ENCODE measurements at places on chromosomes 6 and 20.

GRCh38 chr6:692858-693722 lies at the start of gene EXOC2:
Gene EXOC2 (minus strand): TSS chr6:693139. CDS start chr6:637818, 55,321 bp downstream.
- DNase-seq, result peak; percentile 18

- DNase-seq, result no peak
Observed at GRCh38 chr20:58096880-58097423, 131.5 kb downstream of the ANKRD60 start.

GRCh38 chr20:1943275-1944002 lies 48.2 kb downstream of the SIRPA start:
- no peak for DNase-seq

DNA sequence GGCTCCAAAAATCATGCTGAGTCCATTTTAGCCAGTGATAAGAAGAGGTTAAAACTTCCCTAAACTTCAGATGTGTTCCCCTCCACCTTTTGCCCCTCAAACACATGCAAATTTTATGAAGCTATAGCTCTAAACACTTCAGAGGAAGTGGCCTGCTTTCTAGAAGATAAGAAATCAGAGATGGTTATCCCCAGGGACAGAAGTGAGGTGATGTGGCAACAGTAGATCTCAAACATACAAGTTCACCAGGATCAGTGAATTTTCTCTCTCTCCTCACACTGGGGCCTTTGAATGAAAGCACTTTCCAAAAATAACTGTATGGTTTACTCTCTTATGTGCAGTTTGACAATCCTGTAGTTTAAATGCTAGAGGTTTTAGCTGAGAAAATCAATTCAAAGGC lies 332.0 kb downstream of the BTBD9 start:
- DNase-seq, result no peak

GRCh38 chr6:78954740-78955139 lies 87.4 kb downstream of the IRAK1BP1 start:
- no peak for DNase-seq

DNA sequence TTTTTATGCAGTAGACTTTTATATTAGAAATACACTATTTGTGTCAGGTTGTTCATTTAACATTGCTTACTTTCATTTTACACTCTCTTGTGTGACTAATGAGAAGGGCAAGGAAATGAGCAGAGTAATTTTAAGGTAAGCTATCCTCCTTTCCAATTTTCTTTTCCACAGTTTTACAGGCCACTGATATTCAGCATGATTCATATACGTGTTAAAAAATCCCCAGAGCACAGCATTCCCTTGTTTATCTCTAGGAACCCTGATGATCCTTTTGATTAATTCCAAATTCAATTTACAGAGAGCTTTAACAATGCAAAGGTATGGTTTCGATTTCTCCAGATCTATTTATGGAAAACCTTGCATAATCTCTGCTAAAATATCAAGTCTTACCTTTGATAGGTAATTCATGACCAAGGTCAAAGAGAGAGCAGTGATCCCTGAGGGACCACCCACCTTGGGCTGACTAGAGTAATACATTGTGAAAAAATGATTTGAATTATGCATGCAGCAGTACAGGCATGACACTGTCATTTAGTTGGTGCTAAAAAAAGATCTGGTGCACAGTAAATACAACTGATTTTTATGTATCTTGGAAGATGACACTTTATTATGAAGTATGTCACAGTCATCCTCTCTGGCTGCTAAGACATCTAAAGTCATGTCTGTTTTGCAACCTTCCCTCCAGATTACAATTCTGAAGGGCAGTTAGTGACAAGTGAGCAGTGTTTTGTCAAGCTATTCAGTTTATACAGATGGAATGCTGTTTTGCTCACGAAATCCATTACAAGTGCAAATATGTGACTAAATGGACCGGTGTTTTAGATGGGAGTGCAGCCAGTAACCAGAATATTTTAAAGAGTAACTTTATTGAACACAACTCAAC lies 736.6 kb downstream of the EPHA7 start:
- DNase-seq, result no peak

GRCh38 chr6:118645395-118645794 lies 6.0 kb downstream of the CEP85L start:
- DNase-seq, result no peak

- DNase-seq, result no peak
Observed at GRCh38 chr6:120407696-120408095, 926.6 kb downstream of the TBC1D32 start.

DNA sequence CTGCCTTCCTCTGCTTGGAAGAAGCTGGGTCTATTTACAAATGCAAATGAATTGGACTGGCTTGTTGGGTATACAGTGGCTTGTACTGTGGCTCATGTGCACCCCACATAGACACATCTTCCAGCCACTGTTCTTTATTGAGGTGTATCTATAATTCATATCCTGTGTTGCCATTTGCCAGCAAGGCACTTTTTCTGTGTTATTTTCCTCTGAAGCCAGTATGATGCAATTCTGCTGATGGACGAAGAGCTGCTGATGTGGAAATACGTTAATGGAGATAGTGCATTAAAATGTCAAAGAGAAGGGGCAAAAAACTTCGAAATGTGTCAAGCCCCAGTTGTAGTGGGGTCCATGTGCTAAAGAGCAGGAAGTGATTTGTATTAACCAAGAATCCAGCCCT lies 167.5 kb downstream of the TMEM242 start:
- no peak for DNase-seq

DNA sequence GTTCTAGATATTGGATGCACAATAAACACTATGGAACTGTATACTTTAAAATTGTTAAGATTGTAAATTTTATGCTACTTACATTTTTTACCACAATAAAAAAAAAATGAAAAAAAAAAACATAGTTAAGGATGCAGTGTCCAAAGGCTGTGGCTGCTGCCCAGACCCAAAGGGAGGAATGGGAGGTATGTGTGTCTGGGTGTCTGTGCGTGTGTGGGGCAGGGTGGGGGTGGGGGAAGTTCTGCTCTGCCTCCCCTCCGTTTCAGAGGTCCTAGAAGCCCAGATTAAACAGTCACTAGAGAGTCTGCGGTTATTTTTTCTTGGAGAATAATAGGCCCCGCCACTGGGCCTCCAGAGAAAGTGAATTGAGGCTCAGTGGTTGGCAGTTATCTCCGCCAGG lies 136.4 kb upstream of the ARMC2 start:
- no peak for DNase-seq

DNA sequence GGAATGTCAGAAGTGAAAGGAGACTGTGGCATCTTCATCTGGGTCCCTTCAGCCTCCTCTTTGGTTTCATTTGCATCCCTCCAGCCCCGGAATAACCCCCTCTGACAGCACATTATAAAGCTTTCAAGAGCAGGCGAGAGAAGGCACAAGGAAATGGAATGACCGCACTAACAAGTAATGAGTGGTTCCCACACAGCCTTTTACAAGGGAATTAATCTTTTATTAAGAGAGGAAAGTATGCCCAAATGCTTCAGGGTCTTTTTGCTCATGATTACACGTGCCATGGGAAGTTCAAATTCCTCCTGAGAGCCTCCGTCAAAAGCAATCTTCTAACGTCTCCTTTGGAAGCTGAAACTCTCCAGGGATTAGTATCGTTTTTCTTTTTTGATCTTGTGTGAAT lies 347.0 kb downstream of the BTBD3 start:
- DNase-seq, result no peak

DNA sequence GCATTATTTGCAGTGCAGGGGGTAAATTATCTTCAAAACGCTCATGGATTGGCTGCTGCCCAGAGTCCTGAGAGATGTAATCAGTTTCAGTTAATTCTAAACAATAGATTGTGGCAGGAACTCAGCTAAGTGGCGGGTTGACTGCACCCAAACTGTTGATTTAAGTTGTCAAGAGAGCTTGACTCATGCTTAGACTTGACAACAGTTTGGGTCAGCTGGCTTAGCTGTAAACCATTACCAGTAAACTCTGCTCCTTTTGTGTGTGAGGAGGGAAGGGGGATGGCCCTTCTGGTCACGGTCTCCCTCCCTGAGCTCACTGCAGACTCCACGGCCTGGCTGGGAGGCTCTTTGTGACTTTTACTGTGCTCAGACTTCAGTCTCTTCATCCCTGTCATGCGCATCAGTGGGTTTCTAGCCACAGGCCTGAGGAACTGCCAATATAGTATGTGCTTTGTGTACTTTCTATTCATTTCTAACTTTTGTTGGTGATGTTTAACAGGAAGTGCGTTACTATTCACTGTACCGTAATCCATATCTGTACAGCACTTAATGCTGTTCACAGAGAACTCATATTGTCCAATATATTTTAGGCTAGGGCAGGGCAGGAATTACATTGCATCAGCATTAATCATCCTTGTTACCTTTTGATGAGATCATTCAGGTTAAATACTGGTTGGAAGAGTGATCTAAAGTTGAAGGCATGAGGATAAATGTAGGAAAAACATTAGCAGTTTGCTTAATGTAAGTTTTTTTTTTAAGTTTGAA lies 488.3 kb downstream of the CDKAL1 start:
- no peak for DNase-seq

GRCh38 chr6:88045521-88046136 lies 2.0 kb upstream of the SPACA1 start:
- no peak for DNase-seq

- DNase-seq, result no peak
Observed at GRCh38 chr6:27931209-27931608, 19.0 kb upstream of the OR2B2 start.

- no peak for DNase-seq
Observed at GRCh38 chr6:41622206-41622988, 15.9 kb upstream of the MDFI start.

- no peak for DNase-seq
Observed at GRCh38 chr20:49103647-49104364, 57.7 kb downstream of the CSE1L start.
